WTC11 (cell line): ENCODE measurements at places on chromosomes 3 and 15.

- DNase-seq = no peak
Measured at GRCh38 chr3:143793971-143794370, 54.3 kb downstream of the SLC9A9 start.

GRCh38 chr3:65639444-65639843 lies 399.3 kb downstream of the MAGI1 start:
- DNase-seq = no peak

DNA sequence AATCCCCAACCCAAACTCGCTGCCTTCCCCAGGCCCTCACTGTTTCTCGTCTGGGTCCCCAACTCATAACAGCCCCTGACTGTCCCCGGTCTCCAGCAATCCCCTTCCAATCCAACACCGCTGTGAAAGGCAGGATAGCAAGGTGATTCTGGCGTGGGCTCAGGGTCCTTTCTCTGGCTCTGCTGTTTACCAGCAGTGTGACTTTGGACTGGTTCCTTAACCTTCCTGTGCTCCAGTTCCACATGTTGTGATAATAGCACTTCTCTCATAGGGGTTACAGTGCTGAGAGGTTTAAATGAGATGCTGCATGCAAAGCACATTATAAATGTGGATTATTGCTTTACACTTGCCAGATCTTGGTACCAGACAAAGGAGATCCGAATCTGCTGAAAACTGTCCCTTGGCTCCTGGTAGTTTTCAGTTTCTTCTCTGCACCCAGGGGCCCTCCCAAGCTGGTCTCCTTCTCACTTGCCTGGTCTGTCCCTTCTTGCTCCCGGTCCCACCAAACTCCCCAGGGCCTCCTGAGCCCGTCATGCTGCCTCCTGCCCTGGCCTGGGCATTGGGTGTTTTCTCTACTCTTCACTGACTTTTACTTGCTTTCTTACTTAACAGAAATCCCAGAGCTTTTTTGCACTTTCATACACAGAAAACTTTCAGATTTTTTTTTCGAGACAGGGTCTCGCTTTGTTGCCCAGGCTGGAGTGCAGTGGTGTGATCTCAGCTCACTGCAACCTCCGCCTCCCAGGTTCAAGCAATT lies 26.8 kb upstream of the CYP11A1 start:
- no peak for DNase-seq

GRCh38 chr3:150874666-150875219 lies 30.5 kb downstream of the MINDY4B start:
- no peak for DNase-seq

- DNase-seq = no peak
Measured at GRCh38 chr3:194023501-194024280, 112.3 kb upstream of the HES1 start.

GRCh38 chr3:5035692-5036391 lies 56.6 kb downstream of the BHLHE40 start:
- no peak for DNase-seq
